Thoracic aorta (tissue), 2 donors: ENCODE measurements at places on chromosomes 3 and 15.

DNA sequence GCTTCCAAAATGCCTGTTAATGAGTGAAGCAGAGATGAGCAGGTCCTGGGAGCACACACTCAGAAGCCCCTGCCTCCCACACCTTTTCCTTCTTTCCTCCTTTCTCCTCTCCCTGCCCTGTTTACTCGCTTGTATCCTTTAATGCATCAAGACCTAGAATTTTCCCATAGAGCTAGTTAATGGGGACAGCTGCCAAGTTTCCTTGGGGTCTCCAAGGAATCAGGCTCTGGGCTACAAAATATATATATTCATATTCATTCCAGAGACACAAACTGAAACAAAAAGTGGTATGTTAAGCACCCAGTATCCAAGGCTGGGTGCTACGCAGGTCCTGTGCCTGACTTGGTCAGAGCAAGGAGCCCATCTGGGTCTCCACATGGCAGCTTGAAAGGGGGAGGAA lies 235.6 kb downstream of the MYRIP start:
- DNase-seq: no peak

DNA sequence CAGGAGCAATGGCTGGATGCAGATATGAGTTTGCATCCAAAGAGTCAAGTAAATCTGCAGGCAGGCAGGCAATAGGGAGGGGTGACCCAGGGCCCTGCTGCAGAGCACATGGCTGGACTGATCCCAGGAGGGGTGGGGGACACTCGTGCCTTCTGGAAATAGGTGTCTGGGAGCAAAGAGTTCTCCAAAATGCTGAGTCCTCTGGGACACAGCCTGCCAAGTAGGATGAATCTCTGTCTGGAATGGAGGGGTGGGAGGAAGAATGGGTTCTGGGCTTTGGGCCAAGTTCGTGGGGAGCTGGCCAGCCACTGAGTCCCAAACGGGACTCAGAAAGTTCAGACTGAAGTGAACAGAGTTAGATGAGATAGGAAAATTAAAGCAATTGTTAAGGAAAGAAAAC lies 214.5 kb downstream of the MTHFS start:
- no peak for DNase-seq

DNA sequence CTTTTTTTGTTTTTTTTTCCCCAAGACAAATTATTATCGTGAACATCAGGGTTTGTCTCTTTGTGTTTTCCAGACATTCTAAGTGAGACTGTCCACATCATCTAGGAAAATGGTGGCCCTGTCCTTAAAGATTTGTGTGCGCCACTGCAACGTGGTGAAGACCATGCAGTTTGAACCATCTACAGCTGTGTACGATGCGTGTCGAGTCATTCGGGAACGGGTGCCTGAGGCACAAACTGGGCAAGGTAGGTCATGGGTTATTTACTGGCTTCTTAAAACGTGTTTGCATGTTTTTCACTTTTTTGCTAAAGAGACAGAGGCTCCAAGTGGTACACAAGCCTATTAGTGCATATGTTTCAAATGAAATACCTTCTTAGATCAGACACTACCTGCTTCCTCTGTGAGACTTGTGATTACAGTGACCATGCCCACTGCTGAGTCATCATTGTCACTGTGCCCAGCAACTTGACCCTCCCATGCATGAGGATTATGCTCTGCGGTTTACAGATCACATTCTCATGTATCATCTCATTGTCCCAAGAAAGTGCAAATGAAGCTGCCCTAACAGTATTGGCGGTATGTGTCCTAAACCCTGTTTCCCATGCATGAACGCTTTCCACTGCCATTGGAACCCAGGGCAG lies 395.2 kb upstream of the TPM1 start:
- no peak for DNase-seq

DNA sequence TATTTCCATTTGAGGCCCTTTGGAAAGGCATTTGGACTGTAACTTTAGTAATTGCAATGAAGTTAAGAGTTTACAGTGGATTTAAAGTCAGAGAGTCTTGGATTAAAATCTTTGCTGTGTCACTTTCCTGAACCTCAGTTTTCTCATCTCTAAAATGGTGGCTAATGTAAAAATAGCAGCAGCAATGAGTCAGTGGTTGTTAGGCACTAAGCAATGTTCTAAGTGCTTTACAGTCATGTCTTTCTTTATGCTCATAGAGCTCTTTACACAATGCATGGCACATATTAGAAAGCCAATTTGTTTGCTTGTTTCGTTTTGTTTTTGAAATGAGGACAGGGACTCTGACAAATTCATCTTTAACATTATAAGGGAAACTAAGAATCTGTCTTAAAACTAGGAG lies 222.7 kb upstream of the DNAJC19 start:
- DNase-seq: no peak

DNA sequence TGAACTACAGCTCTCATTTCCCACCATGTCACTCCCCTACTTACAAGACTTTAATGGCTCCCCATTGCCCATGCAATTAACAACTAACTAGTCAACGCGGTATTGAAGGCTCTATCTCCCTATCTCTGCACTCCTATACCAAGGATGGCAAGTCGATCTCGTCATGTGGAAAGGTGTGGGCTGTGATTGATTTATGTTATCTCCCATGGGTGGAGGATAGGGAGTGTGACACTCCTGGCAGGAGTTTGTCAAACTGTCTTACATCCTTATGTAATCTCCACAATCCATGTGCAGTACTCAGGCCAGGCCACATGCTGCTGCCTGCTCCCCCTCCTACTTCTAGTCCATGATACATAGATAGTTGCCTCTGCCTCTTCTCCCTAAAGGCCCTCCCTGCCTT lies 3.2 kb upstream of the RORA start:
- no peak for DNase-seq

GRCh38 chr15:35061161-35061824 lies 23.8 kb downstream of the NANOGP8 start:
- no peak for DNase-seq

DNA sequence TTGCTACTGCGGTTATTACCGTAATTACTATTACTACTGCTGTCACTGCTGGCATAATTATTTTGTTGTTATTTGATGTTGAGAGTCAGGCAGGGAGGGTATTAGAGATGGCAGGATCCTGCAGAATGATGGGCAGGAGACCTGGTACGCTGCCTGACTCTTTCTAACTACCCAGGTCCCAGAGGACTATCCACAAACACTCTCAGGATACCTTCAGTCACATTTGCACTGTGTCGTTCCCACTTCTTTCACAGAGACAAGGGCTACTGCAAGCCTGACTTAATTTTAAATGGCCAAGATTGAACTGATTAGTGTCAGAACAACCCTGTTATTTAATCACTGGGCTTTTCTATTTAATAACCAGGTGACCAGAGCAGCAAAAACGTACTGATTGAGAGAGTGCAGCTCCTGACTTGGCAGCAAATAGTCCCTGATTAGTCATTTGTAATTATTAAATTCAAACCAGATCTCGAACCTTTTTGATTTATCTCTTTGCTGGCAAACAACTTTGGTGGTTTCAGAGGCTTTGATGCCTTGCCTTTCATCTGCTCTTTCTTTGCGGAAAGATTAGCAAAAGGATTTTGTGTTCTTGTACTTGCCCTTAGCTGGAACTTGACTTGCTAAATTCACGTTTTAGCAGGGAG lies 88.8 kb upstream of the ARHGEF3 start:
- no peak for DNase-seq

DNA sequence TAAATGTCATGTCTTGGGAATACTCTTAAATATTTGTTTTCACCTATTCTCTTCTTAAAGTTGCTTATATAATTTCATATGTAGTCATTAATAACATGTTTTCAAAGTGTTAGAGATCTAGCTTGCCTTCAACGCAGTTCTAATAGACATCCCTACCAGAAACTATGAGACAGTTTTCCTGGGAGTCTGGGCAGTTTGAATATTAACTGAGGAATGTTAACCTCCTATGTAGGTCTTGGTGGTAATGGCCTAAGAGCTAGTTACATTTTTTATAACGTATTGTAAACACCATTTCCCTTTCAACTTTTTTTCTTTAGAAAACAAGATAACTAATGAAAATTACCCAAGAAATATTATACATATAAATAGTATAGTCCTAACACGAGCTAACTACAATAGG lies 328.2 kb downstream of the TIGIT start:
- DNase-seq: no peak

GRCh38 chr3:146326875-146327543 lies 76.1 kb upstream of the PLSCR4 start:
- no peak for DNase-seq

DNA sequence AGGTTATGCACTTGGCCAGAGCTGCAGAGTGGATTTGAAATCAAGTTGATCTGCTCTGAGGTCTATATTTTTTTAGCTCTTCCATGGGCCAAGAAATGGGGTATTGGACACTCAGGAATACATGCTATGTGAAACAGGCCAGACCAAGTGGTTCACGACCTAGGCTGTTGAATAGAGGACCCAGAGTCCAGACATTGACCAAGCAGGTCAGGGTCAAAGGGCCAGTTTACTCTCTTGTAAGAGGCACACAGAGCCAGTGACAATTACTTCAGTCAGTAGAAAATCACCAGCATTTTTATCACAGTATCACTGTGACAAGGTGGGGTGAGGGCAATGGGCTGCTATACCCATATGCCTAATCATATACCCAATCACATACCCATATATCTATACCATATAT lies 320.6 kb upstream of the RORA start:
- no peak for DNase-seq

DNA sequence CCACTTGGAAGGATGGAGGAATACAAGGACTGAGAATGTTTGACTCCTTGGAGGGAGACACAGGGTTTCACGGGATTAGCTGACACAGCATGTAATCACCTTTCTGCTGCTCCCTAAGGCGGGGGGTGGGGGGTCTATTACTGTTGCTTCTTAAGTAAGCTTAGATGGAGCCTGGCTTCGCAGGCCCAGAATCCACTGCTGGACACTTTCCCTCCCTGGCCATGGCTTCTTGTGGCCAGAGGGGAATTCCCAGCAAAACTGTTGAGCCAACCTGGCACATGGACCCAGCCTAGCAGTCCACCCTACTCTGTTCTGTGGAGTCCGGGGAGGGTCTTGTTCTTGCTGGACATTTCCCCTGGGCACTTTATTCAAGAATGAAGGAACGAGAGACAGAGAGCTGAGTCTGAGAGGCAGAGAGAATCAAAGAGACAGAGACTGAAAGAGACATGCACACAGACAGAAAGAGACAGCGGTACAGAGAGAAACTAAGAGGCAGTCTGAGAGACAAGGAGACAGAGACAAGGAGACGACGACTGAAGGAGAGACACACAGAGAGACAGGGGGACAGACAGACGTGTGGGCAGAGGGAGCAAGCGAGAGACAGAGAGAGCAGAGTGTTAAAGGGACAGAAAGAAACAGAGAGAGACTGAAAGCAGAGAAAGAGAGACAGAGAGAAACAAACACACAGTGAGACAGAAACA lies 55.6 kb upstream of the DLG1 start:
- DNase-seq: no peak

- no peak for DNase-seq
These were observed 226.0 kb downstream of the ZMAT3 start for GRCh38 chr3:178845420-178846118.

DNA sequence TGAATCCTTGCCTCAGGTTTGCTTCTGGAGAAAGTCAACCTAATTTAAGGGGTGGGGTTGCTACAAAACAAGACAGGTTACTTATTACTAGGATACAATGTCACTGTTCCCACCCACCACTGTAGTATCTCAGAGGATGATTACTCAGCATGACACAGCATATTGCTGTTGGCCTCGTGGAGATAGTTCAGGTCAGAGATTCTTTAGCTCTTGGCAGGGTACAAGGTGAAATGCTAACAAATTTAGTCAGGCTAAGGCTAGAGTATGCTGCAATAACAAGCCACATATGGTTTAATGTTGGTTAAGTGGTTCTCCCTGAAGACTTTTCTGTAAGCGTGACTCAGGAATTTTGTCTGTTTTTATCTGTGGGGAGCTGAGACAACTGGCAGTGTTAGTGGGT lies 161.8 kb downstream of the EDEM1 start:
- no peak for DNase-seq

GRCh38 chr3:67048715-67049074 lies 50.6 kb downstream of the KBTBD8 start:
- no peak for DNase-seq

DNA sequence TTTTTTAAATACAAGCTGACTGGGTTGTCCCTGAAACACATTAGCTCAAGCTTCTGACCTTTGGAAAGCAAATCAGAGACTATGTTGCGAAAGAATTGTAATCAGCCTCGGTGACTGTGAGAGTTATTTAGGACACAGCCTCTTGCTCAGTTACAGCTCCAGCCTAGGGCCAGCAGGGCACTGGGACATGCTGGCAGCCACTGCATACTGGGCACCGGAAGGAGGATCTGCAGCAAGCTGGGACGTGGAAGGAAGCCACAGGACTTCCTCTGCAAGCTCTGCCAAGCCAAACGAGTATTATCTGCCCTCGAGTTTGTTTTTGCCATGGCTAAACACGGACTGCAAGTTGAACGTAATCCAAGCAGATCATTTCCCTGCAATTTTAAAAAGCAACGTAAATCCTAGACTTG lies 24.4 kb upstream of the COPG1 start:
- no peak for DNase-seq

- DNase-seq: no peak
These were observed 3.1 kb downstream of the SSUH2 start for GRCh38 chr3:8641472-8641871.

- no peak for DNase-seq
These were observed 32.9 kb upstream of the FBLN2 start for GRCh38 chr3:13515786-13516759.

DNA sequence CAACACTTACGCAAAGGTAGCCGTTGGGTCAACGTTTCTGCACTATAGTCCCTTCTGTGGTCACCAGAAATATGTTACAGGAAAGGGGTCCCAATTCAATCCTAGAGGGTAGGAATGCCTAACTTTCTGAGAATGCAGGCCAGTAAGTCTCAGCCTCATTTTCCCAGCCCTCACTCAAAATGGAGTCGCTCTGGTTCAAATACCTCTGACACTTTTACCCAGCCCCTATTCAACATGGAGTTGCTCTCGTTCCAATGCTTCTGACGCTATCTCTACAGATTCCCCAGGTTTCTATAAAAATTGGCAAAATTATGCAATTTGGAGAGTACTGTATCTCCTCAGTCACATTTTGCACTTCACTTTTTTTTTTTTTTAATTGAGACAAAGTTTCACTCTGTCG lies 39.7 kb downstream of the ZNF445 start:
- no peak for DNase-seq

DNA sequence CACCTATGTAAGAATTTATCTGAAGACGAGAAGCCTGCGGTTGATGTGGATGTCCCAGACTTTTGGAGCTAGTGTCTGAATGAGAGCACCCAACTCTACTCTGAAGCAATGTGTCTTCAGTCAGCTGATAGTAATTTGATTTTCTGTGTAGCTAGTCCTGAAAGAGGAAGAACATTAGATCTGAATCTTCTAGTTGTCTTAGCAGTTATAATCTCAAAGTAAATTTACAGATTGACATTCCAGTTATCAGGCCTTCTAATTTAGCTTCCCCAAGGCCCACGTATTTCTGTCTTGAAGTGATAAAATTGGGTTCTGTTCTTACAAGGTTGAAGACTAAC lies 1.5 kb downstream of the TCAIM start:
- no peak for DNase-seq
